ENCODE measurements at places on chromosomes 2 and 18.

DNA sequence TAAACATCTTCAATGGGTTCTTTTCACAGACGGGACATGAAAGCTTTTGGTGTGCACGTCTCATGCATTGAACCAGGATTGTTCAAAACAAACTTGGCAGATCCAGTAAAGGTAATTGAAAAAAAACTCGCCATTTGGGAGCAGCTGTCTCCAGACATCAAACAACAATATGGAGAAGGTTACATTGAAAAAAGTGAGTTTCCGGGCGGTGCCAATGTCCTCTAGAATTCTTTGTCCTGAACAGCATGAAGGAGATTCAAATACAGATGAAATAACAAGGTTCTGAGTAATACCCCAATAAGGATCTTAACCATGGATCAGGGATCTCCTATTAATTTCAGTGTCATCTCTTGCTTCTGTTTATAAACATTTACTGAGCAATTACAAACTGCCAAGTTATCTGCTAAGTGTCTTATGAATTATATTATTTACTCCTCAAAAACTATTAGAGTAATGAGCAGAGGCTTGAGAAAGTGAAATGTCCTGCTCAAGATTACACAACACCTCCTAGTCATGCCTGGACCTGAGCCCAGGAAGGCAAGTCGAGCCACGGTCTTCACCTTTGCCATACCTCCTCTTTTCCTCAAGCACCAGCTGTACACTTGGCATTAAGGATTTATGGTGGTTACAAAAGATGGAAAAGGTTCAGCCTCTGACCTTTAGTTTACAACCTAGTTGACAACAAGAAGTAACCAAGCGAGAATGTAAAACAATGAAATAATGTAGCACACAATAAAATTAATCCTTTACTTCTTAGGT, 22.6 kb downstream of the DHRS9 start:
- DNase-seq: no peak

DNA sequence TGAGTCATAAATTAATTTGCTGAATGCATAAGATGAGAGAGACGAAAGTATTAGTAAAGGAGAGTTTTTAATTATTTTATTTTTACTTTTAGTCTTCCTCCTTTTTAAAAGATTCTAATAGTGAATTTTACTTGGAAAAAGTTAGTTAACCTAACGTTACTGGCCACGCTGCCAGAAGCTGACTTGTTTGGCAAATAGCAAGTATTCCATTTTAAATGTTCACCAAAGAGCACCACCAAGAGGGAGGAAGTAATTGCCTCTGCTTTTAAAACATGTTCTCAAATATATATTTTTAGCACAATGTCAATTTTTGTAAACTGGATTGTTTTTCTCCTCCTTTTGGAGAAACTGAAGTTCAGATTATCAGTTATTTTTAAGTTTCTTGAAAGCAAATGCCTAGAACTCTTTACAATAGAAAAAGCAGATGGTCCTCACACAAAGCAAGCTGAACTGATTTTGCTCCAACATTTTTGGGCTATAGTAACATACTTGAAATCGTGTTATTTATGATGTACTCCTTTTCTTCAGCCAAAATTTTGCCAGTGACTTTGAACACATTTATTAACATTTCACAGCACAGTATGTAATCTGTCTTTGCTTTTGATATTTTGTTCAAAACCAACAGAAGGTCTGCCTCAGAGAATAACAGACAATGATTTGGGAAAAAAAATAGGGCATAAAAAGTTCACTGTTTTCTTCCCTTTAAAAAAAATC, 1311.0 kb upstream of the FAM98A start:
- DNase-seq: no peak

DNA sequence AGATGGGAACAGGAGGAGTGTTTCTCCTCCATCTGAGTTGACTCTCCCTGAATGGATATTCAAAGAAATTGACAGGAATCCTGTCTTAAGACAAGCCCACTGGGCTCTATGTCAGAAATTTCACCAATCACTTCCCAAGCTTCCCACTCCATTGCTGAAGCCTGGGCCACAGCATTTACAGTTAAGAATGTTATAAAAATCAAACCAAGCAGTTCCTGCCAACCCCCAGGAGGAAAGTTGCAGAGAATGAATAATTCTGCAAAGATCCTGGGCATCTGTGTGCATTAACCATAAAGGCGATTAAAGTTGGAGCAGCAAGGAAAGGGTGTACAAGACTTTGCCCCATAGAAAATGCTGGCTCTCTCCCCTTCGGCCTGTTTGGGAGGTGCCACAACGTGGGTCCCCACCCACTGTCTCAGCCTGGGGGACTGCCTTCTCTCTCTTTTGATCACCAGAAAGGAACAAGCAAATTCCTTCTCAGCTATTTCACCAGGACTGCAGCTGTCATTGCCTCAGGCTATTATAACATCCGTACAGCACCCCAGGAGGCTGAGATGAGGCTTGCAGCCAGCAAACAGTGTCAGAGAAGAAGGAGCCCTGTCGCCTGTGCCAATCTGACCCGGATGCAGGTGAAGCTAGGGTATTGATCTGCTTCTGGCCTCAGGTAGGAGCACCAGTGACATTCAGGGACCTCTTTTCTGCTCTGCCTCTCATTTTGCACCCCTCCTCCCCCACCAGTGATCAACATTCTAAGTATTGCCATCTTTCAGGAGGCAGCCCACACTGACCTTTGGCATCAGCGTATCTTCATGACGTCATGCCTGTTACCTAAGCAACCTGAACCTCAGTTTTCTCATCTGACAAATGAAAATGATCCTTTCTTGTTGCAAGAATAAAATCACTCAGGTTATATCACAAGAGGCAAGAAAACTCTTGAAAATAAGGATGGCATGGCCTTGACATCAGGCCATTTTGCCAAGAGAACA, 219.0 kb downstream of the SH3BP4 start:
- no peak for DNase-seq

DNA sequence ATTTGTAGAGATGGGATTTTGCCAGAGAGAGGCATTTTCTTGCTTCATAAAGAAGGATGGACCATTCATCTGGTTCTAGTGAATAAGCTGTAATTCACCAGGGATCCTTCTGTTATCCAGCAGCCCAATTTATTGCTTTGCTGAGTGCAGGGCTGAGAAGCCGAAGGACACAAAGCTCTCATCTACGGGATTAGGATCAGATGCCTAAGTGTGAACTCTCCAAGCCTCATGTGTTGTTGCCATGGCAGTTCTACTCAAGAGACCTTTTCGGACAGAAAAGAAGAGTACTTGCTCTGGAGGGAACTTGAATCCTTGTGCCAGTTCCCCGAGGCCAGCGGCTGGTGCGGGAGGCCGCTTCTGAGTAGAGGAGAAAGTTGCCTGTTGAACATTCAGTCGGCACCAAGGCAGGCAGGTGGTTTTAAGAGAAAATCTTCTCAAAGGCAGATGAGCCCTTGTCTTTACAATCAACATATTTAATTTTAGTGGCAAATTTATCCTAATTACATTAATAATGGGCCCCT, 38.4 kb upstream of the MBP start:
- no peak for DNase-seq

GRCh38 chr2:42652086-42652485, 83.7 kb downstream of the MTA3 start:
- DNase-seq: no peak

- no peak for DNase-seq
Observed at GRCh38 chr18:23225503-23225902, 90.2 kb downstream of the CABLES1 start.

- DNase-seq: no peak
Observed at GRCh38 chr2:158380746-158381145, 75.8 kb downstream of the CCDC148 start.

DNA sequence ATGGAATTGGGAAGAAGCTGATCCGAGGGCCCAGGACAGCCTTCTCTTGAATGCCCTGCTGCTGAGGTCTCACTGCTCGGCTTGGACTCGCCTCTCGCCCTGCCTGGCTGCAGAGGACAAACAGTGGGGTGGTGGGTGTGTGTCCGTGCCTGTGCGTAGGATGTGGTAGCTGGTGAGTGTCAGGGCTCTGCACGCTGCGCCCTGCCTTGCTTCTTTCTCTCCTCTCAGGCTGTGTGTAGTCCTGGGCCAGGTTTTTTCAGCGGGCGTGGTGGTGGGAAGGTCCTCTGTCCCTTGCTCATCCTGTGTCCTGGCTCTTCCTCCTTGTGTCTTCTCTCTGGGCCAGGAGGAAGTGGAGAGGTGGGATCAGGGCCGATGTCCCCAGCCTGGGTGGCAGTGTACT, 44.8 kb downstream of the RRM2 start:
- no peak for DNase-seq

GRCh38 chr2:234708717-234709116, 211.8 kb upstream of the ARL4C start:
- DNase-seq: no peak

DNA sequence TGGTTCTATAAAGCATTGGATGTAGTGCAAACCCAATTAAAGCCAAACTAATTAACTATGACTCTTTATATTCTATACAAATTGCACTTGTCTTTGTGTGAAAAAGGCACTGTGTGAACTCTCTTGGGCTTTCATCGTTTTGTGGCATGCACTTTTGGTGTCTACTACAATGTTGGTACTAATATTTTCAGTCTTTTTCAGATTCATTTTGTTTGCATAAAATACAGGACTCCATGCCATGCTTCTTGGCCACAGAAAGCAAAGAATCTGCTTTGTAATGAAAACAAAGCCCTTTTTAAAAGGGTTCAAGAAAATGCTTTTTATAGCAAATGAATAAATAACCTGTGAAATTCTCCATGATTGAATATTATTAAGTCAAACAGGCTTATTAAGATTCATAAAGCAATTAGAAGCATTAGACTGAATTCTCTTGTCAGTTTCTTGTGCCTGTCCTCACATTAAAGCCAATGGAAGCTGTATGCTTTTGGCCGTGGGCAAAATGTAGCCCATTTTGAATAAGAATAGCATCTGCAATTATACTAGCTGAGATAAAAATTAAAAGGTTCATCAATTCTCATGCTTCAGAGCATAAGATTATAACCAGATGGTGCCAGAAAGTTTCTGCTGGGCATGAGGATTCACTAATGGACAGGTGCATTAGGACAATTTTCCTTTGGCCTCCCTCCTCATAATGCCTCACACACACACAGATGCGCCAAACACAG, 1665.2 kb downstream of the SUCLG1 start:
- no peak for DNase-seq

DNA sequence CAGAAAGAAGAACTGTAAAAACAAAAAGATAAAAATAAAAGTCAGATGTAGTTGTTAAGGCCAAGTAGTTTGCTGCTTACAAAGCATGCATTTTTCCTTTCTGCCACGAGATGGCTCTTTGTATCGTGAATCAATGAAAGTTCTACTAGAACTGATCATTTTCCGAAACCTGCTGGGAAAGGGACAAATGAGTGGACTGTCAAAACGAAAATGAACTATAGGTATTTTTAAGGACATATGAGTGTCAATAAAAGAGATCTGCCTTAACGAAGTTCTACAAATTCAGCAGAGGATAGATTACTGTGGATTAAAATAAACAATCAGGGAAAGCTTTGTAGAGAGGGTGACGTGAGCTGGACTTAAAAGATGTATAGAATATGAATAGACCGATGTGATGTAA, 15.0 kb upstream of the ELOA2 start:
- DNase-seq: no peak

- no peak for DNase-seq
Observed at GRCh38 chr2:170690640-170691039, 24.5 kb upstream of the SP5 start.

- DNase-seq: no peak
Observed at GRCh38 chr2:167471734-167472133, 583.5 kb downstream of the XIRP2 start.

DNA sequence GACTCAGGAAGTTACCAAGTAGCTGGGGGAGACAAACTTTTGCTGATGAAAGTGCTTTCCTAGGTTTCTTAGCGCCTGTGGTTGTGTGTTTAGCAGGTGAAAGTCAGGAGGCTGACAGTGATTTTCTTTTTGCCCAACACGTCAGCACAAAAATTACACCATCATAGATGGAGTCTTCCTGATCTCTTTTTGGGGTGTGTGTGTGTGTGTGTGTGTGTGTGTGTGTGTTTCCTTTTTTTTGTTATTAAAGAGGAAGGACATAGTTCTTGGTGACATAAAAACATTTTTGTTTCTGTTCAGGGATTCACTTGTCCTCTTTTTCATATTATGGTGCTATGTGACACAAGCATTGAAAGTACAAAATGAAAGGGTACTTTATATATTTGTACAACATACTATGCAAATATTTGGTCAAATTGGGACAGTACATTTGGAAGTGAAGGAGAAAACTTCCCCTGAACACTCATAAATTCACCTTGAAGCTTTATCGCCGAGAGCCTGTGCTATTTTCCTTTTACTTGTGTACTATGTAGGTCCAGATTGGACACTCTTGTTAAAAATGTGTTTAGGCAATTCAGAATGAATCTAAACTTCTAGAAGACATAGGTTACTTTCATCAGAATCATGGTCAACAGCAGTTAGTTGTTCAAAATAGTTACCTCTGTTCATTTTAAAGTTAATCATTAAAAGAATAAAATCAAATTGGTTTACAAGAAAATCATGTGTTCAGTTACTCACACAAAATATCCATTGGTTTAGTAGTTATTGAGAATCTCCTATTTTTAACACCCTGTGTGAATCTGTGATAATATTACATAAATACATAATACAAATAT, 491.9 kb downstream of the IRS1 start:
- no peak for DNase-seq

DNA sequence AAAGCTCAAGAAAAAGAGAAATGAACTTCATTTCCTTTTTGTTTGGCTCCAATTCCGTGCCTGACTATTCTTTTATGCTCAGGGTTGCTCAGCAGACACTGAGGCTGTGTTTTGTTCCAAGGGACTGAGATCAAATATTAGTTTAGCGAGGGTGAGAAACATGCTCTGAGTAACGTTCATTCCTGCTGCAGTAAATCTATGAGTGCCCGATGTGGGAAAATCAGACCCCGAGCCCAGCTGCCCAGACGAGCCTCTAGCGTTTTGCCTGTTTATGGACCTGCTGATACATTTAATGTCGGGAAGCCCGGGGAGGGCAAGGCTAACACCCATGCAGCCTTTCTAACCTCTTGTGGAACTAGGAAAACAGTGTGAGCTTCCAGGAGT, 119.2 kb downstream of the VAPA start:
- DNase-seq: no peak

DNA sequence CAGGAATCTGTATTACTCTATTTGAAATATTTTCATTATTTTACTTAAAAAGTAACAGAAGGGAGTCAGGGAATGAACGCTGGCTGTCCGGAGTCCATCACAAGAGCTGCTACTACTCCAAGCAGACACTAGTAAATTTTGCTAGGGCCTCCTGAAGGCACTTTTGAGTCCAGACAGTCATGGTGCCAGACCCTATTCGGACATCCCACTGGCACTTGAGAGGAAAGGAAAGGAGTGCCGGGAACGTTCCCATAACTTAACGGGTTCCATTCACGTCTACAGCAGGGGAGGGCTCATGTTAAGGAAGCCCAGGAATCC, 563 bp upstream of the GMCL1 start:
- DNase-seq: no peak

All from stimulated activated CD4-positive, alpha-beta T cell treated with anti-CD3 and anti-CD28 coated beads, Interleukin-2, amount 100 ng/mL, for 4 hours (primary cell).